ENCODE measurements at places on chromosomes 12 and 14. TPM values are rescaled to one million over a fixed set of nuclear protein-coding genes. Genes with fewer than 3 reads are reported as not detected.
A peak's percentile ranks its signal among the peaks of the same experiment; 100 is the strongest.

The AMN gene
- total RNA-seq: 0.53 TPM

The SIX4 gene
- 1.6 TPM for total RNA-seq

The TAS2R30 gene
- total RNA-seq: 2.1 TPM

The CCDC184 gene
- total RNA-seq: 0.32 TPM

The TMEM30B gene
- 0.70 TPM for total RNA-seq

The LIN7A gene
- total RNA-seq: not detected

DNA sequence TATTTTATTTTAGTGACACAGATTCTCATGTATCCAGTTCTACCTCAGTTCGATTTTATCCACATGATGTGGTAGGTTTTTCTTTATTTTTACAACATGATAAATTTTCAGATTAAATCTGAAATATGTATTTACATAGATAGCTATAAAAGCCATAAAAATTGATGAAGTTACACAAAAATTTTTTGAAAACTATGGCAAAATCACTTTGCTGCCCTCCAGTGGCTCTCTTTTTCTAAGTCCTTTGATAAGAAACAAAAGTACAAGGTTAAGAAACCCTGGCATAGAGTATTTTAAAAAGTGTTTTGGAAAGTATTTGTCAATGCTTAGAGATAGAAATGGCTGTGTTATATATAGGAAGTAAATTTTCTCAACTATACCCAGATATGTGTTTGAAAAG lies 104.2 kb downstream of the PCNX1 start:
- H3K36me3 ChIP-seq: peaks cover 28% of the 10 kb centered on the region
- H3K4me1 ChIP-seq: peaks cover 6% of the 10 kb centered on the region
- no peak overlapping the region for H3K4me3 ChIP-seq
- no peak overlapping the region for H3K27ac ChIP-seq

DNA sequence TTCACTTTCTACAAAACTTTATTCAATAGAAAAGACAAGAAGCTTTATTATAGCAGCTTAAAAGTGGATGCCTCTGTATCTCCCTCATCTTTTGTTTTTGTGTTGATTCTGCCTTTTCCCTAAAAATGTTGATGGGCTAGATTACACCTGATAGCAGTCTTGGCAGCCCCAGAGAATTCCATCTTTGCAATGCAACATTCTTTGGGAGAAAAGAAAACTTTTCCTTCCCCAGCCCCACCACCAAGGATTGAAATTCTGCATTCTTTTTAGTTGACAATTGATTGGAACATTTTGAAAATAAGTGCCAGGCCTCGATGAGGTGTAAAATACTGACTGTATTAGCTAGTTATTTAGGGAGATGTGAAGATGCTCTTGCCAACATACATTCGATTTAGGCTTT lies 306.8 kb upstream of the G2E3 start:
- no peaks in the 10 kb centered on the region for H3K36me3 ChIP-seq
- no peak overlapping the region for H3K4me3 ChIP-seq
- H3K27me3 ChIP-seq: no peaks in the 10 kb centered on the region
- H3K4me1 ChIP-seq: no peaks in the 10 kb centered on the region

GRCh38 chr12:129213551-129213950 lies 360.3 kb downstream of the GLT1D1 start:
- DNase-seq: no peak
- H3K27me3 ChIP-seq: no peaks in the 10 kb centered on the region
- H3K4me3 ChIP-seq: no peak overlapping the region
- H3K27ac ChIP-seq: no peak overlapping the region
- no peaks in the 10 kb centered on the region for H3K4me1 ChIP-seq

DNA sequence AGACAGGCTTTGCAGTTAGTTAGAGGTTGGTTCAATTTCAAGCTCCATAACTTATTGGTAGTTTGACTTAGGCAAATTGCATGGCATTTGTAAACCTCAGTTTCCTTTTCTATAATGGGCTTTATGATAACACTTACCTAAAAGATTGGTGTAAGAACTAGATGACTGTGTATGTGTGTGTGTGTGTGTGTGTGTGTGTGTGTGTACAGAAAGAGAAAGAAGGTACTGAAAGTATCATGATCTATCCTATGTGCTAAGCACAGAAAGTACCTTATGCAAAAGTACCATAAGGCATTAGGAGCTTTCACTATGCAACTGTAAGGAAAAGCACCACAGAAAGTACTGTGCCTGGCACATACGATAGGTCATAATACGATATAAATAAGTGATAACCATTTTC lies 304.3 kb upstream of the KITLG start:
- no peak overlapping the region for H3K4me3 ChIP-seq
- H3K27ac ChIP-seq: no peak overlapping the region
- no peaks in the 10 kb centered on the region for H3K27me3 ChIP-seq
- no peaks in the 10 kb centered on the region for H3K4me1 ChIP-seq
- H3K36me3 ChIP-seq: no peaks in the 10 kb centered on the region

DNA sequence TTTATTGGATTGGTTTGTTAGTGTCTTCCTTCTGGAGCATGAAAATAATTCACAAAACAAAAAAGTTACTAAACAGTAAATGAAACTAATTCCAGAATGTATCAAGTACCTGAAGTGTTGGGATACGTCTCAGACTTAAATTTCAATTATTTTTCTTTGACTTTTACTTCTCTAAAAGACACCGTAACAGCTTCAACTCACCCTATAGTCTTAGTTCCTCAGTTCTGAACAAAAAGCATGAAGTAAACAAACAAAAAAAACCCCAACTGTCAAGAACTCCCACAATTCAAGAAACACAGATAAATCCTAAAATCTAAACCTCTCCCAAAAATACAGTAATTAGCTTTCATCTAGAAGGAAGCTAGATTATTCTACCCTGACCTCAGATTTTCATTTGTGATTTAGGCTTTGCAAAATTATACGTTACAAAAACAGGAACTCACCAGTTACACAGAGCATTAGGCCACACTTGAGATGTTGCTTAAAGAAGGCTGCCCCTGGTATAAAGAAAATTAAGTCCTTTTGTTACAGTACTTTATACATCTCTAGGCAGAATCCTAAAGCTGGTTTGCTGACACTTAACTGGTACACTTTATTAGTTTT lies 10.2 kb downstream of the HEATR5A start:
- no peak for DNase-seq
- no peak overlapping the region for H3K4me3 ChIP-seq
- no peaks in the 10 kb centered on the region for H3K27me3 ChIP-seq
- no peak overlapping the region for H3K27ac ChIP-seq
- no peaks in the 10 kb centered on the region for H3K36me3 ChIP-seq

GRCh38 chr12:15540469-15540872 lies 218.2 kb downstream of the PTPRO start:
- H3K4me1 ChIP-seq: no peaks in the 10 kb centered on the region
- DNase-seq: no peak
- H3K27ac ChIP-seq: no peak overlapping the region
- no peaks in the 10 kb centered on the region for H3K36me3 ChIP-seq

- no peak for DNase-seq
- no peak overlapping the region for H3K27ac ChIP-seq
- no peaks in the 10 kb centered on the region for H3K36me3 ChIP-seq
- H3K27me3 ChIP-seq: peaks cover 26% of the 10 kb centered on the region
- H3K4me1 ChIP-seq: no peaks in the 10 kb centered on the region
- no peak overlapping the region for H3K4me3 ChIP-seq
Measured at GRCh38 chr14:74521756-74522155, 28.2 kb downstream of the ISCA2 start.

GRCh38 chr12:88882662-88883061 lies 302.4 kb upstream of the KITLG start:
- no peaks in the 10 kb centered on the region for H3K27me3 ChIP-seq
- no peak overlapping the region for H3K27ac ChIP-seq
- no peak for DNase-seq
- H3K36me3 ChIP-seq: no peaks in the 10 kb centered on the region
- H3K4me1 ChIP-seq: no peaks in the 10 kb centered on the region

GRCh38 chr14:56333359-56334292 lies 215.4 kb downstream of the PELI2 start:
- no peaks in the 10 kb centered on the region for H3K36me3 ChIP-seq
- no peaks in the 10 kb centered on the region for H3K27me3 ChIP-seq
- peak overlapping the region; percentile 53 for H3K27ac ChIP-seq
- DNase-seq: no peak
- H3K4me3 ChIP-seq: no peak overlapping the region

- H3K27me3 ChIP-seq: no peaks in the 10 kb centered on the region
- no peak for DNase-seq
- no peak overlapping the region for H3K4me3 ChIP-seq
- no peaks in the 10 kb centered on the region for H3K4me1 ChIP-seq
Measured at GRCh38 chr12:12661086-12661856, 34.7 kb downstream of the GPR19 start.

DNA sequence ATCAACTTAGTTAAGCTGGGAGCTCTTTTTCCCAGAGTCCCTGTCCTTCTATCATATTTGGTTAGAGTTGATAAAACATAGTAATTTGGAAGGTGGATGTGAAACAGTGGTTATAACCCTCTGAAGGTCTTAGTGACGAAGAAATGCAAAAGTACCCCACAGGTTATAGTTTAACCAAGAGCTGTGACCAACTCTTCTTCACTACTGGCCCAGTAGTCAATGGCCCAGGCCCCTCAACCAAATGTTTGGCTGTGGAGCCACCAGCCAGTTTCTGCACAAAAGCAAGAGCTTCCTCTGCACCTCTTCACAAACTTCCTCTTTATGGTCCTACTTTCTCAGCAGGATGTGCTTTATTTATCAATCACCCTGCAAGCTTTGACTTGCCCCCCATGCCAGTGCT lies 132.6 kb downstream of the BMP4 start:
- no peaks in the 10 kb centered on the region for H3K27me3 ChIP-seq
- DNase-seq: no peak
- no peak overlapping the region for H3K27ac ChIP-seq
- no peaks in the 10 kb centered on the region for H3K36me3 ChIP-seq
- H3K4me3 ChIP-seq: no peak overlapping the region
- H3K4me1 ChIP-seq: no peaks in the 10 kb centered on the region

- no peak overlapping the region for H3K4me3 ChIP-seq
- no peak for DNase-seq
- no peaks in the 10 kb centered on the region for H3K4me1 ChIP-seq
- H3K36me3 ChIP-seq: peaks cover 3% of the 10 kb centered on the region
- no peaks in the 10 kb centered on the region for H3K27me3 ChIP-seq
- H3K27ac ChIP-seq: no peak overlapping the region
Measured at GRCh38 chr14:72678356-72678755, 215.5 kb downstream of the DPF3 start.

DNA sequence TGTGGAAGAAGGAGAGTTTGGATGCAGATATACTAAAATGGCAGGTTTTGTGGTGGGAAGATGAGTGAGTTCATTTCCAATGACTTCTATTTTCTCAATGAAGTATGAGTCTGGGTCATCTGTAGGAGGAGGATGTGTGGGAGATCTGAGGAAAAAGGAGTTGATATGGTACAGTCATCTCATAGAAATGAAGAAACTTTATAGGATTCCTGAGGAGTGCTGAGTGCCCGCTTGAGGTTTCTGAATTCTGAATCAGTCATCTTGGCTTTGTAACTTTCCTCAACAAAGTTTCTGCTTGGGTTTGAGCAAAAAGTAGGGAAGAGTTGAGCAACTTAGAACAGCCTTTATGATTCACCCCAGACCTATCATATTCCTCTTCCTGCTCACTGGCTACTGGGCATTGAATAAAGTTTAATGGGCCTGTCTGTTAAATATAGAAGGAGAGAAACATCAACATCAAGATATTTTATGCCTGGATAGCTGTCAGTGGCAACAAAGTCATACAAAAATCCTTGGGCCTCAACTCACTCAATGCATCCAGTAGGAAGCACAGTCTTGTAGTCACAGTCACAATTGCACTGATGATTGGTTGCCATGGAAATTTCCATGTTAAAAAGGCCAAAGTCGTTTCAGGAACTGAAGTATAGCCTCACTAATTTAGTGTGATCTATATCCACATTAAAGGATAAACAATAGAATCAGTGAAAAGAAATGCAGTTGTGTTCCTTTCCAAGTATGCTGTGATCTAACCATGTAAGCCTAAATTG lies 284.7 kb downstream of the DUSP6 start:
- no peak overlapping the region for H3K27ac ChIP-seq
- no peaks in the 10 kb centered on the region for H3K27me3 ChIP-seq
- H3K36me3 ChIP-seq: peaks cover 4% of the 10 kb centered on the region
- H3K4me1 ChIP-seq: peaks cover 18% of the 10 kb centered on the region
- DNase-seq: no peak
- no peak overlapping the region for H3K4me3 ChIP-seq

- no peaks in the 10 kb centered on the region for H3K36me3 ChIP-seq
- H3K4me3 ChIP-seq: no peak overlapping the region
- H3K4me1 ChIP-seq: peaks cover 24% of the 10 kb centered on the region
- no peaks in the 10 kb centered on the region for H3K27me3 ChIP-seq
Measured at GRCh38 chr12:98471085-98471484, 44.3 kb upstream of the TMPO start.
